NCI-H1436 treated with DMSO at 0.1 percent for 48 hours (cell line): ENCODE measurements at places on chromosomes 7 and 10.

GRCh38 chr7:4150731-4151130, 531.4 kb upstream of the FOXK1 start:
- no peak for DNase-seq

GRCh38 chr7:116167177-116167576, 43.2 kb upstream of the TES start:
- DNase-seq, result no peak

GRCh38 chr10:43963793-43964425, 315.2 kb upstream of the ZNF32 start:
- DNase-seq, result no peak

DNA sequence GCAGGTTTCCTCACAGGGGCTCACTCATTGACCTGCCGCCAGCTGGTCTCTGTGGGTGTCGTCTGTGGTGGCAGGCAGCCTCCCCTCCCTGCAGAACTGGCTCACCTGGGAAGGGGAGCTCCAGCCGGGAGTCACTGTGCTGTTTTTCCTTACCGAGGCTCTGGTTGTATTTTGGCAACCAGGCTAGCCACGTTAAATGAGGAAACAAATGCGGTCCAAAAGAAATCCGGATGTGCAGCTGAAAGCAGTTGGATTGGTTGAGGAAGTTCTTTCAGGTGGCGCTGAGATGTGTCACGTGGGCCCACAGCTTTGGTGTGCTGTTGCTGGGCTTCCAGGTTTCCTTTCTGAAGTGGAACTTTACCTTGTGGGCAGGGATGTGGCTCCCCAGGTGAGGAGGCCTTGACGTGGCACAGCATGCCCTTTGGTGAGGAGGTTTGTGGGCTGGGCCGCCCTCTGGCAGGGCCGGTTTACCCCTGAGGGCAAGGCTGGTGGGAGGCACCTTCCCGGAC, 14.2 kb downstream of the MTURN start:
- no peak for DNase-seq
